ENCODE measurements at places on chromosomes 2 and 18.

DNA sequence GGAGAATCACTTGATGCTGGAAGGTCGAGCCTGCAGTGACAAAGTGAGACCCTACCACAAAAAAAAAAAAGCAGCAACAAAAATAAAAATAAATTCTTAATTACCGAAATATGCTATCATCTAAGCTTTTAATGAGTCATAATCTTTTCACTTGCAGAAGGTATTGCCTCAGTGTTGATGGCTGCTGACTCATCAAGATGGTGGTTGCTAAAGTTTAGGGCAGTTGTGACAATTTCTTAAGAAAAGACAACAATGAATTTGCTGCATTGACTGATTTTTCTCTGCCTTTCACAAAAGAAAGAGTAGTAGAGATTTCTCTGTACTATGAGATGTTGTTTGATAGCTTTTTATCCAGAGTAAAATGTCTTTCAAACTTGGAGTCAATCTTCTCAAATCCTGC lies 1809.0 kb downstream of the SUCLG1 start:
- DNase-seq = no peak

DNA sequence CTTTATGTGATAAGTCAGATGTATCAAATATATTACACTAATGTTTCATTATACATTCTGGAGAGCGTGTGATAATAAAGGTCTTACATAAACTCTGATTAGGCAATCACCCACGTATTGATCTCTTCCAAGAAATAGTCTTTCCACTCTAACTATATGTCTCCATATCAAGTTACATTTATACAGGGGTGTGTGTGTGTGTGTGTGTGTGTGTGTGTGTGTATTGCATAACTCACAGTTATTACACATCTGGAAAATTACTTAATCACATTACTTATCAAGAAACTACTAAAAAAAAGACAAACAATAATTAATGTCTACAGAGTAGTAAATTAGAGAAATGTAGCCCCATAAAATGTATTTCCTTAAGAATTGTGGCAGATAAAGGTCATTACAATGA lies 339.8 kb downstream of the CDH19 start:
- DNase-seq = no peak

GRCh38 chr2:120701499-120701898 lies 34.2 kb upstream of the GLI2 start:
- no peak for DNase-seq

DNA sequence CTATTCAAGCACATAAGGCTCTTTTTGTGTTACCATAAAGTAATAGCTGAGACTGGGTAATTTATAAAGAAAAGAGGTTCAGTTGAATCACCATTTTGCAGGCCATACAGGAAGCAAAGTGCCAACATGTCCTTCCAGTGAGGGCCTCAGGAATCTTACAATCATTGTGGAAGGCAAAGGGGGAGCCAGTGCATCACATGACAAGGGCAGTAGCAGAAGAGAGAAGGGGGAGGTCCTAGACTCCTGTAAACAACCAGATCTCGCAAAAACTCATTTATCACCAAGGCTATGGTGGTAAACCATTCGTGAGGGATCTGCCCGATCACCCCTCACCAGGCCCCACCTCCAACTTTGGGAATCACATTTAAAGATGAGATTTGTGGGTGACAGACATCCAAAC lies 16.7 kb downstream of the DSG4 start:
- DNase-seq = no peak

GRCh38 chr18:65610939-65611338 lies 139.9 kb upstream of the CDH7 start:
- DNase-seq = no peak

- no peak for DNase-seq
Observed at GRCh38 chr2:229348128-229348527, 77.0 kb upstream of the PID1 start.

GRCh38 chr18:49970319-49970718 lies 157.0 kb upstream of the ACAA2 start:
- no peak for DNase-seq

- no peak for DNase-seq
Observed at GRCh38 chr2:238003234-238004031, 36.6 kb downstream of the UBE2F start.

GRCh38 chr18:52409727-52410126 lies 69.7 kb downstream of the DCC start:
- peak; percentile 12 for DNase-seq

DNA sequence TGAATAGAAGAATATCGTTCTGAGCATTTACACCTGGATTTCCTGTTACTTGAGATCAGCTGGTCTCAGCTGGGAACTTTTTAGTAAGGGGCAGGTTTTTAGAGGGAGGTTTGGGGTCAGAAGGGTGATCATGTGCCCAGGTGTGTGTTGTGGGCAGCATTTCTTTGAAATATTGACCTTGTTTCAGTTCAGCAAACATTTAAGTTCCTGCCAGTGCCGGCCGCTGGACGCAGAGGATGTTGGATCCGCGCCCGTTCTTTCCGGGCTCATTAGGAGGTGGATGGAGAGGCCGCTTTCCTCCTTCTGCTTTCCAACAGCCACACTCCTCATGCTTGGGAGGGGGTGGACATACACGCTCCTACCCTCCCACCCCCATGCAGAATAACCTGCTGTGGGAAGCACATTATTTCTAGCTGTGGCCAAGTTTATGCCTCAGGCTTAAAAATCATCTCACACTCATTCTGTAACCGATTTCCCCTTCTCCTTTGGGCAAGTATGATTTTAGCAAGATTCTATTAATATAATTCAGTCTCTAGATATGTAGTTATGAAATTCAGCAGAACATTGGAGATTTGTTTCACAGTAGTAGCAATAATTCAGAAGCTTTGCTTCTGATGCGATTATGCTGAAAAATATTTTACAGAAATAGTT lies 131.4 kb downstream of the ZNF236 start:
- DNase-seq = no peak

GRCh38 chr2:123563515-123563914 lies 461.6 kb upstream of the CNTNAP5 start:
- DNase-seq = no peak

DNA sequence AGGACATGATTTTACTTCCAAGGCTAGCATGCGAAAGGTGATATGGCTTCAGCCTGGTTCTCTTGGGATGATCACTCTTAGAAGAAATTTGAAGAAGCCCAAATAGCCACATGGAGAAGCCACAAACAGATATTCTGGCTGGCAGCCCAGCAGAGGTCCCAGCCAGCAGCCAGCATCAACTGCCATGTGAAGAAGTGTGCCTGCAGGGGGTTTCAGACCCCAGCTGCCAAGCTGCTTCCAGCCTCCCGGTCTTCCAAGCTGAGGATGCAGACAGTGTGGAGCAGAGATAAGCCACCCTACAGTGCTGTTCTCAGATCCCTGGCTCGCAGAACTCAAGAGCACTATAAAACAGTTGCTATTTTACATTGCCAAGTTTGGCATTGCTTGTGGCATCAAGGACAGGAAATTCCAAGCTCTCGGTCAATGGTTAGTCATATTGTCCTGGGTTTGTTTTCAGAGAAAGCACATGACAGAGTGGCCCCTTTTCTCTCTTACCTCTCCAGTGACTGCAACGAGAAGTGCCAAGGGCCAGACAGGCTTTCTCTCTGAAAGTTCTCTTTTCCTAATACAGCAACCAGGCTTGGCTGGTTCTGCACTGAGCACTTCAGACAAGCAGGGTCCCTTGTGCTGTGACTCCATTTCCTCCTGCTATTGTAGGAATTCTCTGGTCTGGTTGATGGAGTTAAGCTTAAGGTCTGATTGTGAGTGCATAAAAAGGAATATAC lies 223.7 kb downstream of the ANKRD30B start:
- DNase-seq = no peak

GRCh38 chr18:78780719-78781600 lies 198.7 kb upstream of the SALL3 start:
- no peak for DNase-seq

GRCh38 chr2:65937379-65938160 lies 497.4 kb upstream of the MEIS1 start:
- DNase-seq = no peak

DNA sequence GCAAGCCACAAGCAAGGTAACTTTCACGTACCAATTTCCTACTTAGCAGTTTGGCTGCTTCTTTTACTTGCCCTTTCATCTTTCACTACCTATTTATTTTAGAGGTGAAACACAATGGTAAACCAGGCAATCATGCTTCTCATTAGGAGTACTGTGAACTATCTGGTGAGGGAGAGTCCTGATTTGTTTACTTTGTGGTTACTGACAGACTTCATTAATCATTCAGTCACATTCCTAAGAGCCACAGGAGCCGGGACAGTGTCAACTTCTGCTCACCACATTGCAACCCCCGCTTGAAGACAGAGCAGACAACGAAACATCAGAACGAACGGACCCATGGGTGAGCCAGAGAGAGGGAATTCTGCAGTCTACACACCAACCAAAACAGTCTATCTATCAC lies 28.8 kb downstream of the TUBB6 start:
- peak; percentile 86 for DNase-seq

GRCh38 chr2:219198974-219199373 lies 7.6 kb upstream of the ZFAND2B start:
- DNase-seq = no peak

DNA sequence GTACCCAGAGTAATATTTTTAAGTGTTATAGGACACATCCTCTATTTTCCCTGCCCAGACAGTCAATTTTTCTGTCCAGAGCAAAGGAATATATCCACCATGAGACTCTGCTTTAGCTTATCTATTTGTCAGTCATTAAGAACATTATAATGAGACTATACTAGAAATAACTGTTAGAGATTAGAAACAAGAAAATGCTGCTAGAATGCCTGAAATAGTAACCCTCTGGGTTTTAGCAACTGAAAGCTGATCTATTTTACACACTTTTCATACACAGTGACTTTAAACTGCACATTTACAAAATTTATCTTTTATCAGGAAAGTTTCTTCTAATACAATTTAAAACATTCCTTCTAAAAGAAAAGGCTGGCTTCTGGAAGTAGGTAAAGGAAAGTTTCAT lies 39.6 kb downstream of the MBD2 start:
- no peak for DNase-seq

GRCh38 chr2:69620870-69621269 lies 22.7 kb downstream of the AAK1 start:
- DNase-seq = no peak

- no peak for DNase-seq
Observed at GRCh38 chr2:238869-239268, 25.0 kb downstream of the SH3YL1 start.

DNA sequence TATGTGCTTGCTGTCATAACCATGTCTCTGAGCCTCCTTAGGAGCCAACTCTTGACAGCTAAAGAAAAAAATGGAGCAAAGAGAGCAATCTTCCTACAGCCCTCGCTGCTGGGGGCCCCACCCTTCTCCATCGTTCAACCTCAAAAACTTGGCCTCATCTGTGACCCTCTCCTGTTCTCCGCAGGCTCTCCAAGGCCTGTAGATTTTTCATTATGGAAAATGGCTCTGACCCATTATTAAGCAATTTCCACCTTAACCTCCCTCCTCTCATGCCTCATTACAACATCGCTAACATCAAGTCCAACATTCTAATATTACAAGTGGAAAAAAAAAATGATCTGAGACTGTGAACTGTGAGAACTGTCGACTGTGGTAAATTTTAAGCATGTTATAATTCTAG lies 98.7 kb downstream of the SLC8A1 start:
- DNase-seq = no peak

DNA sequence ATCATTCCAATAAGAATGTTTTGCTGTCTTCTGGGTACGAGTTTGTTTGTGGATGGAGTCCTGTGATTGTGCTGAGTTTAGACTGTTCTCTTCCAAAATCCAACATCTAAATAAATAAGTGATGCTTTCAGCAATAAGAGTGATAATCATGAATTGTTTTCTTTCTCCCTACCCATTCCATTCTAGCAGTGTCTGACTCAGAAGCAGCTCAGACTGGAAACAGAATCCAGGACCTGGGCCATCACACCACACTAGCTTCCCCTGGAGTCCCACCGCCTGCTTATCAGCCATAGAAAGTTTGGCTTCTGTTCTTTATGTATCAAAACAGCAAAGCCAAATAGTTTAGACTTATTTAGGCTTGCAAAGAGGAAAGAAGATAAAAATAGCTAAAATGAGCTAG lies 76.4 kb upstream of the CNGA3 start:
- DNase-seq = no peak

GRCh38 chr18:8339952-8340351 lies 269.3 kb upstream of the RAB12 start:
- no peak for DNase-seq

- DNase-seq = no peak
Observed at GRCh38 chr2:238570926-238571325, 144.2 kb downstream of the ASB1 start.

DNA sequence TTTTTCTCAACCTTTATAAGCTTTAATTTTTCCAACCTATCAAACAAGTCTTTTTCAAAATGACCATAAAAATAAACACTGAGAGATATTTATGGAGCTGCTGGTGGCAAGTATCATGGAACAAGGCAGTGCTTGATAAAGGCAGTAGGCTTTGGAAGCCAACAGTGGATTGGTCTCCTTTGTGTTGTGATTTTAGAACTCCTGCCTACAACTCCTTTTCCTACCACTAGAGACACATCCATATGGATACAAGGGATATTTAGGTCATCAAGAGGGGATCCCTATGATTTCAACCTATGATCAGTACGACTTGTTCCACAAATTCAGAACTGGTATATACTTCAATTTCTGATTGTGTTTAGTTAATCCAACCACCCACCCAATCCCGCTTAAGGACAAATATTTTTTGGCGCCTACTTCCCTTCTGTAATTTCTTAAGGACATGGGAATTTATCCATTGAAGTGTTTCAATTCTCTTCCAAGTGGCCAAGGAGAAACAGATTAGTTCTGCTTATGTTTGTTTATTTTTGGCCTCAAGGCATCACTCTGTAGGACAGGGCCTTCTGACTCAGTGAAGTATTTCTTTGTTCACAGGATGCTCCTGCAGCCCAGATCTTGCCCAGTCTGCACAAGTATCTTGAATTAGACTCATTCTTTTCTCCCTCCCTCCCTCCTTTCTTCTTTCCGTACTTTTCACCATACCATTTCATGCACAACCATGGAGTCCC lies 2119.6 kb upstream of the PIK3C3 start:
- DNase-seq = no peak

DNA sequence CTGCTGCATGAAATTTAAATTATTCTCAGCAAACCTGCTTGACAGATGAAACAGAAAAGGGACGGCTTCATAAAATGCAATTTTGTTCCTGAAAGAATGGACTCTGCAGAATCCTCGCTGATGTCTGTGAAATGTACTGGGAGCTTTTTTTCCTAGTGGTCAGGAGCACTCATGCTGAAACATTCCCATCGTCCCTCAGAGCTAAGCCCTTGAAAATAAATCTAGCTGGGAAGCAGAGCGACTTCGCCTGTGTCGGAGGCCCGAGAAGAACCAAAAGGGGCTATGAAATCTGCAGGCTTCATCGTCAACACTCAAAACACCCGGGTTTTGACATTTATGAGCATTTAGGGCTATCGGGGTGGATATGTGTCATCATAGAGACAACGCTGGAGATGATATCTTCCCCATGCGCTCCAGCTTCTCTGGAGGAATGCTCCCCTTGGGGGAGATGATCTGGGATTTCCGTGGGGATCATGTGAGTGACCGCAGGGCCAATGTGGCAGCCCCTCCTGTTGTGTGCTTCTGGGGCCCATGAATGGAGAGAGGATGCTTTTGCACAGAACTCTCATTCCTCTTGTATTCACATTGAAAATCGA lies 182.3 kb downstream of the KLHL29 start:
- no peak for DNase-seq

GRCh38 chr2:182784777-182785176 lies 68.7 kb downstream of the DNAJC10 start:
- DNase-seq = peak; percentile 52

GRCh38 chr2:98543842-98544241 lies 64.5 kb downstream of the COA5 start:
- DNase-seq = no peak
